ENCODE measurements at places on chromosomes 7 and 10. TPM values are rescaled to one million over a fixed set of nuclear protein-coding genes. Genes with fewer than 3 reads are reported as not detected.
A peak's percentile ranks its signal among the peaks of the same experiment; 100 is the strongest.

The GPR37 gene
- 5.7 TPM for total RNA-seq

The WAC gene
- 58.3 TPM for total RNA-seq

The SLIT1 gene
- 0.78 TPM for total RNA-seq

The PTN gene
- total RNA-seq = 5.7 TPM

The TSPAN15 gene
- total RNA-seq = 32.0 TPM

The SPACDR gene
- total RNA-seq = 1.0 TPM

The LFNG gene
- 47.8 TPM for total RNA-seq

The SLC39A12 gene
- total RNA-seq = not detected

The HOXA9 gene
- total RNA-seq = not detected

The HTR7 gene
- total RNA-seq = not detected

The MMP21 gene
- total RNA-seq = not detected

The KCNH2 gene
- 5.3 TPM for total RNA-seq

The RPEL1 gene
- not detected for total RNA-seq

The CPEB3 gene
- 10.2 TPM for total RNA-seq

The KIFBP gene
- 15.8 TPM for total RNA-seq

The NUTM2A gene
- total RNA-seq = 1.3 TPM

The ZSWIM8 gene
- 70.9 TPM for total RNA-seq

GRCh38 chr7:20079080-20079479 lies 138.1 kb downstream of the MACC1 start:
- no peak overlapping the region for H3K4me3 ChIP-seq
- no peak for DNase-seq
- no peaks in the 10 kb centered on the region for H3K4me1 ChIP-seq
- H3K27ac ChIP-seq = no peak overlapping the region

GRCh38 chr10:29532256-29532878 lies 102.4 kb downstream of the SVIL start:
- peaks cover 41% of the 10 kb centered on the region for H3K4me1 ChIP-seq
- H3K27ac ChIP-seq = no peak overlapping the region
- no peak for DNase-seq
- no peak overlapping the region for H3K4me3 ChIP-seq
- no peaks in the 10 kb centered on the region for H3K27me3 ChIP-seq
- no peaks in the 10 kb centered on the region for H3K36me3 ChIP-seq

DNA sequence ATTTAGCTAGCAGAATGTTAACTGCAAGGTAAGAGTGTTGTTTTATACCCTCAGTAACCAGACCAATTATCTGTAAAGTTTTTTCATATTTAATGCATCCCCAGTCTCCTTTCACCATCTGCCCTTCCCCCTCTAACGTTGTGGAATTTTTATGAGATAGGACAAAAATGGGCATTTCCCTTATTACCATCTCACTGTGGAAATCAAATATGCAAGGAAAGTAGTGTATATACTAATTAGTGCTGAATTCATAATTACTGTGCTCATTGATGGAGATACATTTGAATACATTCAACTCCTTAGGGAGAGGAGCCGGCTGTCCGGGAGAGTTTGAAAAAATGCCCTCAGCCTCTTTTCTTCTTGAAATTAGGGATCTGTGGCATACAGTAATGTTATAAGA lies 423.4 kb upstream of the MGMT start:
- no peaks in the 10 kb centered on the region for H3K36me3 ChIP-seq
- no peaks in the 10 kb centered on the region for H3K4me1 ChIP-seq
- no peak overlapping the region for H3K27ac ChIP-seq
- DNase-seq = no peak

GRCh38 chr7:91407942-91408341 lies 143.7 kb downstream of the FZD1 start:
- no peak for DNase-seq
- no peaks in the 10 kb centered on the region for H3K27me3 ChIP-seq
- no peaks in the 10 kb centered on the region for H3K4me1 ChIP-seq

DNA sequence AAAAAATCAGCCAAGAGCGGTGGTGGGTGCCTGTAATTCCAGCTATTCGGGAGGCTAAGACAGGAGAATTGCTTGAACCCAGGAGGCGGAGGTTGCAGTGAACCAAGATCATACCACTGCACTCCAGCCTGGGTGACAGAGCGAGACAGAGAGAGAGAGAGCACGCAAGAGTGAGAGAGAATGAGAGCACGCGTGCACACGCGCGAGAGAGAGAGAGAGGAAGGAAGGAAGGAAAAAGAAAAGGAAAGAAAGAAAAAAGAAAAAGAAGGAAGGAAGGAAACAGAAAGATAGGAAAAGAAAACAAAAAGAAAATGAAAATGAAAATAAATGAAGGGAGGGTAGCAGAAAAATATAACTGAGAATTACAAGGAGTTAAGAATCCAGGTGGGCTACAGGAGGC lies 82.7 kb downstream of the SVOPL start:
- H3K27ac ChIP-seq = peak overlapping the region; percentile 54
- H3K4me3 ChIP-seq = no peak overlapping the region
- peaks cover 19% of the 10 kb centered on the region for H3K4me1 ChIP-seq
- H3K27me3 ChIP-seq = no peaks in the 10 kb centered on the region

- H3K27ac ChIP-seq = no peak overlapping the region
- no peaks in the 10 kb centered on the region for H3K36me3 ChIP-seq
- no peaks in the 10 kb centered on the region for H3K27me3 ChIP-seq
Observed at GRCh38 chr10:128147669-128148068, 21.4 kb upstream of the MKI67 start.

- no peak for DNase-seq
- no peak overlapping the region for H3K4me3 ChIP-seq
- H3K27ac ChIP-seq = no peak overlapping the region
- no peaks in the 10 kb centered on the region for H3K27me3 ChIP-seq
- no peaks in the 10 kb centered on the region for H3K36me3 ChIP-seq
Observed at GRCh38 chr10:14468023-14468441, 137.3 kb upstream of the FRMD4A start.

DNA sequence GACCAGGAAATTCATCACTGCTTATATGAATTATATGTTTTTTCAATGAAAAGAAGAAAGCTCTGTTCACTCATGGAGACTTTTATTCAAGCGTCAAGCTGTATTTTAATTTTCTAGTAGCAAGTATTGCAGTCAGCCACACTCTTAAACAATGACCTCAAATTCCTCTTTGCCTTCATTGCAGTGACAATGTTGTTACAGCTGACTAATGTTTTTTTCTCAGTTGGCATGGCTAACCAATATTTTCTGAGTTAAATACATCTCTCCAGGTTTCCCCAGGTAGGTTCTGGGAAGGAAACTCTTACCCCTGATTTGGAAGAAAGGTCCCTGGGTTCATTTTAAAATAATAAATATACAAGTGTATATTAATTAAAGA lies 241.5 kb downstream of the WDR11 start:
- H3K36me3 ChIP-seq = no peaks in the 10 kb centered on the region
- no peaks in the 10 kb centered on the region for H3K27me3 ChIP-seq
- peak overlapping the region; percentile 59 for H3K27ac ChIP-seq
- H3K4me3 ChIP-seq = no peak overlapping the region
- DNase-seq = no peak

DNA sequence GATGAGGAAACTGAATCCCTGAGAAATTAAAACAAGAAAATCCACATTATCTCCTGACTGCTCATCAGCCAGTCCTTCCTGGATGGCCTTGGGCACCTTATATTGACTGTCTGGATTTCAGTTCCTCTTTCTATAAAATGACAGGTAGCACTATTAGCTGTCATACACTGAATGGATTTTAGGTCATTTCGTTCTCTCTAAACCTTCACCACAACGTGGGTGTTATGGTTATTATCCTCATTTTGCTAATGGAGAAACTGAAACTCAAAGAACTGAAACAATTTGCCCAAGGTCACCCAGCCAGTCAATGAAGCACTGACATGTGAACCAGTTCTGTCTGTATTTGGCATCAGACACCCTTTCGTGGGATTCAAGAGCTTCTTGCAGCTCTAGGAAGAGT lies 193.8 kb downstream of the CYP26A1 start:
- no peaks in the 10 kb centered on the region for H3K27me3 ChIP-seq
- H3K4me1 ChIP-seq = no peaks in the 10 kb centered on the region
- no peak for DNase-seq
- no peaks in the 10 kb centered on the region for H3K36me3 ChIP-seq
- H3K27ac ChIP-seq = no peak overlapping the region

GRCh38 chr10:103703941-103704919 lies 151.1 kb downstream of the SH3PXD2A start:
- H3K36me3 ChIP-seq = no peaks in the 10 kb centered on the region
- H3K27me3 ChIP-seq = no peaks in the 10 kb centered on the region
- H3K27ac ChIP-seq = no peak overlapping the region
- DNase-seq = no peak

- no peaks in the 10 kb centered on the region for H3K36me3 ChIP-seq
- DNase-seq = no peak
- H3K27ac ChIP-seq = no peak overlapping the region
- H3K27me3 ChIP-seq = no peaks in the 10 kb centered on the region
- H3K4me3 ChIP-seq = no peak overlapping the region
Observed at GRCh38 chr10:89069589-89069988, 79.0 kb downstream of the FAS start.

DNA sequence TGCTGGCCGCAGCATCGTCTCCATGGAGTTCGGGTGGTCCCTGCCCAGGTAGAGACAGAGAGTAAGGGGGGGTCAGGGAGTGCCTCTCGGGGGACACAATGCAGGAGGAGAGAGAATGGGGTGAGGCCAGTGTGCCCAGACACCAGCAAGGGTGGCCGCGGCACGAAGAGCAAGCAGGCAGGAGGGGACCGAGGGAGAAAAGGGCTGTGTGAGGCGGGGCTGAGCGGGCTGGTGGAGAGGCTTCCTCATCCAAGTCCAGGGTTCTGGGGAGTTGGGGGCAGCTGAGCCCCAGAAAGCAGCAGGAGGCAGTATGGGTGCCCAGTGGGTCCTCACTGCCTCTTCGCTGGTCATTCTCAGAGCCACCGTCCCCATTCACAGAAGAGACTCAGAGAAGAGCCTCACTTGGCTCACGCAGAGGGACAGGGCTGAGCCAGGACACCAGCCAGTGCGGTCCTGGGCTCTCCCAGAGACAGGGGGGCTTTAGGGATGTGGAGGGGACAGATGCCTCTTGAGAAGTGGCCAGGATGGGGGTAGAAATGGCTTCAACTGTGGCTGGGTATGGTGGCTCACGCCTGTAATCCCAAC lies 78.9 kb downstream of the MICALL2 start:
- H3K4me1 ChIP-seq = no peaks in the 10 kb centered on the region
- DNase-seq = no peak
- H3K27ac ChIP-seq = no peak overlapping the region
- peaks cover 4% of the 10 kb centered on the region for H3K27me3 ChIP-seq
- no peak overlapping the region for H3K4me3 ChIP-seq

- no peak for DNase-seq
- no peaks in the 10 kb centered on the region for H3K27me3 ChIP-seq
- peaks cover 22% of the 10 kb centered on the region for H3K4me1 ChIP-seq
- no peak overlapping the region for H3K27ac ChIP-seq
- H3K4me3 ChIP-seq = no peak overlapping the region
Observed at GRCh38 chr7:22572937-22573336, 72.9 kb upstream of the STEAP1B start.

DNA sequence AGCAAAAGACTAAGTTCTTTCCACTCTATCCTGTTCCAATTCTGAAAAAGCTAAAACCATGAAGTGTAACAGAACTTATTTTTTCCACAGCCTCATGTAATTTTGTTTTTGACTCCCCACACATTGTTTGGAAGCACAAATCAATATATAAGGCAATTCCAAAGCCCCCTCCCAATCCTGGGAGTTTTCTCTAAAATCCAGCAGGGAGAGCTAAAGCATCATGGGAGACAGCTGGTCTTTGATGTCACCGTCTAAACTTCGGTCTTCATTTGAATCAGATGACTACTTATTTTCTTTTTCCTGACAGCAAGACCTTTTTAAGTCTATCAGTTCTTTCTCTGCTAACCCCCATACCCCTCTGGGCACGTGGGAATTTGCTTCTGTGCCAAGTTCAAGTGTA lies 33.3 kb upstream of the PON1 start:
- H3K27ac ChIP-seq = no peak overlapping the region
- no peaks in the 10 kb centered on the region for H3K36me3 ChIP-seq
- no peaks in the 10 kb centered on the region for H3K27me3 ChIP-seq
- no peak for DNase-seq
- no peaks in the 10 kb centered on the region for H3K4me1 ChIP-seq

- no peak overlapping the region for H3K27ac ChIP-seq
- no peak overlapping the region for H3K4me3 ChIP-seq
- DNase-seq = no peak
- H3K36me3 ChIP-seq = no peaks in the 10 kb centered on the region
Observed at GRCh38 chr7:45564485-45564884, 9.7 kb upstream of the ADCY1 start.
